NCI-H2081 (cell line): ENCODE measurements at places on chromosomes 12 and 14.

DNA sequence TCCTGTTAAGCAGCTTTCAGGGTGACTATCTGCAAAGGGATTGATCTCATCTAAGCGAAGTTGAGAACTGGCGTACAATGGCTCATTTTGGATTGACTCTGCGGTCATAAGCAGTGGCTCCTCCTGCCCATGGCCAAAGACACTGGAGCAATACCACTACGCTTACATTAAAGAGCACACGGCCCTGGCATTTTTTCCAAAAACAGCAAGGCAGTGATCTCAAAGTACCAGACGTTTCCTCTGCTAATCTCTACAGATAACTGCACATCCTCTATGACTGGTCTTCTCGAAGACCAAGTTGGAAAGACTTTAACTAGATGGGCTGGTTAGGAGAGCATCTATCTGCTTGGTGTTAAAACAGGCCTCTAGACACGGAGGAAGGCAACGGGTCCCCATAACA, 2.7 kb downstream of the PITPNM2 start:
- no peak for DNase-seq

- no peak for DNase-seq
These were observed 230.1 kb downstream of the FOXN3 start for GRCh38 chr14:89186856-89187376.

DNA sequence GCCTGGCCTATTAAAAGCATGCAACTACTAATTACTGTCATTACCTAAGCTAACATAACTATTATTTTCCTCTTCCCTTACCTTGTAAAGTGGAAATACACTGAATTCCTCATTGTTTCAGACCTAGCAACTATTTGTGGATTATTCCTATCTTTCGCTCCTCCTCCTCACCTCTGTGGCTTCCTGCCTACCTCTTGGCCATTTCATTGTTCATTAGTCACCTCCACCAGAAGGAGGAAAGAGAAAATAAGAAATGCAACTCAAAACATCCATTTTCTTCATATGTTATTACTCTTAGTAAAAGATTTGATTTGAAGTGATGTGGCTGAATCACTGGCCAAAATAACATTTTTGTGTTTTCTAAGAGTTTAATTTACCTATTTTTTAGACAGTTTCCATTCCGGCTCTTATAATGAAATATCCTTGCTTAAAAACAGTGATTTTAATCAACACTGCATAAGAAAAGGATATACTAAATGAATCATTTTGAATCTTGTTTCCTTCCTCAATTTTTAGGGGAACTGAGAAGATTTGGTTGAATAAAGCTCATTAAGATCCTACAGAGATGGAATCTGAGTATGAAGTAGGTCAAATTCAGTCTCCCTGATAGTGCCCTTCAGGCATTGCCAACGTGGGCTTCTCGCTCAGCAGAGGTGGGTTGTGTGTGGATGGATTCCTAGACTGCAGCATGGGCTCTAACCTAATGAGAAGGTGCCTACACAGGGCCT, 27.6 kb upstream of the ARHGAP5 start:
- DNase-seq, result no peak

GRCh38 chr12:49950273-49951251, at the start of gene AQP2:
TSS of gene AQP2 (plus strand) at chr12:49950737. CDS start at chr12:49950831, 94 bp downstream.
- DNase-seq, result no peak

DNA sequence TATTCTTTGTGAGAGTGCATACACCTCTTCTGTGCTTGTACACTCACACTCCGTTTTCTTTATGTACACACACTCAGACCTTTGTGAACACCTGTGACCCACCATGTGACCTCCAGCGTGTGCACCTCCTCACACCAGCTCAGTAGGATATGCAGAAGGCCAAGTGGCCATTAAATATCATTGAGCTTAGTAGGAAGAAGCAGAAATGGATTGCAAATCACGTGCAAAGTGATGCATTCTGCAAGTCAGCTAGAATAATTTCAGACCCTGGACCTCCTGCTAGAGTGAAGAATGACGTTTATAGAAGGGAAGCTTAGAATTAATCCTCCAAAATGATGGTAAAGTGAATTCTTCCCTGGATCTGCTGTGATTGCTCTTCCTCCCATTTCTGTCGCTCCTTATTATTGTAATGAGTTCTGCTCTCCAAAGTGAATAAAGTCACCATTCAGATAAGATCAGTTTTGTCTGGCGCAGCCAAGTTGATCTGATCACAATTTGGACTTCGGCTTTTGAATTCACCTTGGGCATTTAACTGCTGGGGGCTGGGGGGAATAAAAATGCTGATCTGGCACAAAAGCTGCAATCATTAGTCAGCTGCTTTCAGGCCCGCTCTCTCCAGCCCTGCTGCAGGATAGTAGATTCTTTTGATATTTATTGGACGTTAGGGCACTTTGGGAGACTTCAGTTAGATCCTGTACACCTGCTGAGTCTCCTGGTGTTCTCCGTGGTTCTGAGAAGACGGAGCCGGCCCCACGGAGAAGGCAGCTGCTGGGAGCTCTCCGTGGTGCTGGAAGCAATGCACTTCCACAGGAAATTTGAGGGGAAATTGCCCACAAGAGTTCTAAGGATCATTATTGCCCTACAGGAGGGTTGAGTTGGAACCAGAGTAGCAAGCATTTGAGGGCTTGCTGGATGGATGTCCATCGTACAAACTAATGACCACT, 12.4 kb upstream of the NRXN3 start:
- no peak for DNase-seq

GRCh38 chr14:96145116-96145864, 59.3 kb upstream of the BDKRB2 start:
- DNase-seq, result no peak

- no peak for DNase-seq
These were observed 119.2 kb upstream of the DAAM1 start for GRCh38 chr14:59069163-59069854.

GRCh38 chr12:3580094-3580749, 89.2 kb downstream of the PRMT8 start:
- no peak for DNase-seq

DNA sequence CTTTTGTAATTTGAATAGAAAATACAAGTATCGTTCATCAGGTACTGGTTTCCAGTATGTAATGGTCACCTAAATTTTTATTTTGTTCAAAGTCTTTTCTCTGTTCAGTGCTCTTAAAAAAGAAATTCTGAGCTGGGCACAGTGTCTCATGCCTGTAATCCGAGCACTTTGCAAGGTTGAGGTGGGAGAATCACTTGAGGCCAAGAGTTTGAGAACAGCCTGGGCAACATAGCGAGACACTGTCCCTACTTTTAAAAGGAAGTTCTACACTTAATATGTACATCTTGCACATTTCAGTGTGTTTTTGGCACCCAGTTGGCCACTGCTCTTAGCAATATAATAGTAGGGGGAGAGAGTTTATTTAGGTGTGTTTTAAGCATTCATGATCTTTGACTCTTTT, 27.9 kb downstream of the PCNX1 start:
- DNase-seq, result no peak

- DNase-seq, result no peak
These were observed 150.9 kb downstream of the TTC6 start for GRCh38 chr14:37746140-37746832.

- DNase-seq, result no peak
These were observed 334.3 kb upstream of the OR4E1 start for GRCh38 chr14:22007784-22008412.

DNA sequence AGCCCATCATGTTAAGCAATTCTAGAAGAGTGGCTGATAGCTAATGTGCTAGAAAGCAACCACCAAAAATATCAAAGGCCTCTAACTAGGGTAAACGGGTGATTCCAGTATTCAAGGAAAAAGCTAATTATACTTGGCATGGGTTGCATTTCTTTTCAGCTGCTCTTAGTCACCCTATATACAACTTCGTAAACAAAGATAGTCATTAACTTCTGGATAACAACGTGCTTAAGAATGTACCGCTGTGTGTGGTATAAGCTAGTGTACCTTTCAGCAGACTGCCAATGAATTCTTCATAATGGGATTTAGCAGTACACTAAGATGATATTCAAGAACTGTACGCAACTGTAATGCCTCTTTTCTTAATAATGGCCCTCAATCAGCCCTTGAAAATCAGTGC, 42.2 kb upstream of the SLC6A13 start:
- DNase-seq, result peak; percentile 12

GRCh38 chr12:128745772-128746689, 77.7 kb downstream of the SLC15A4 start:
- DNase-seq, result no peak

- peak; percentile 64 for DNase-seq
These were observed 61.3 kb downstream of the C14orf132 start for GRCh38 chr14:96100161-96101064.

DNA sequence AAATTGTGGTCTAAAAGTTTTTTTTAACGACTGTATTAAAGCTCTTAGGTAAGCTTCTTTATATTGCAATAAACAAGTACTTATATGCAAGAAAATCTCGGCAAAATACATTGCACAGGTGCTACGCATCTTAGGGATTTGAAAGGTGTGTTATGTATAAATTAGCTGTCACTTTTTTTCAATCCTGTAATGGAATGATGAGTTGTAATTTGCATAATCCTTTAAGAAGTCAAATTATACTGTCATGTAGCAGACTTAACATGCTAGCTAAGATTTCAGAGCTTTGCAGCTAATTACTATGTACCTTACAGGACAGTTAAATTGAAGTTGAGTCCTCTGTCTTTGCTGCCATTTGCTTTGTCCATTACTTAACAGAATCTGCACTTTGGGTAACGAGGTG, 117.5 kb downstream of the NPAS3 start:
- no peak for DNase-seq

DNA sequence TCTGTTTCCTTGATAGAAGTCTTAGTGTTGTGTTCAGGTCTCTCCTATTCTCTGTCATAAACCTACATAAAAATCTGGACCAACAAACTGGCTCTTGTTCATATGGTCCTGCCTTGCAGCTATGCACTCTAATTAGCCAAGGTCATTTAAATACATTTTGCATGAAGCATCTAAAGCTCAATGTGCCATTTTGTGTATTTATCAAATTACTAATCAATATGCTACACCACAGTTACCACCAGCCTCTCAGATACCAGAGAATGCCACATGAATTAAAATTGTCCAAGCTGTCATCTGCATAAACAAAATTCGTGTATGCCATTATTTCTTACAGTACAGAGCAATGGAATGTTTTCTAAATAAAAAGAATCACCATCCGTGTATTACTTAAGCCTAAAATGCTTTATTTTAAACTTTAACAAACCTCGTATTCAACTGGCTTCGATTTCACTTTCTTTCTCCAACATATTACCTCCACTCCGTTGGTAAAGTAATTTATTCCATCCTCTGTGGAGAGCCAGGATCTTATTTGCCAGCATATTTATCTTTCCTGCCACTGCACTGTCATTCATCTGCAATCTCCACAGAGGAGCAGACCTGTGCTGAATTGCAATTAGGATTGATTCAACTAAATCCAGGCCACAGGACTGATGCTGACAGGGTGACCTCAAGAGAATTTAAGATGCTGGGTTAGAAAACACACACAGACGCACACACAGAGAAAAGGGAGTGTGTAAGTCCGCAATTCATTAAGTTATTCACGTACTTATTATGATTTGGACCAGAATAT, 284.1 kb upstream of the FOXG1 start:
- DNase-seq, result no peak

- DNase-seq, result no peak
These were observed 159.1 kb downstream of the C12orf50 start for GRCh38 chr12:87870061-87870460.

GRCh38 chr14:94474581-94475031, 1.4 kb downstream of the SERPINA9 start:
- DNase-seq, result no peak

GRCh38 chr12:54625598-54625997, 9.1 kb downstream of the LACRT start:
- DNase-seq, result no peak

GRCh38 chr14:91205459-91205858, 39.0 kb downstream of the GPR68 start:
- no peak for DNase-seq

GRCh38 chr12:28938581-28939235, 210.4 kb upstream of the FAR2 start:
- DNase-seq, result no peak

- no peak for DNase-seq
These were observed 565.8 kb upstream of the ATP2B1 start for GRCh38 chr12:90274407-90274806.

DNA sequence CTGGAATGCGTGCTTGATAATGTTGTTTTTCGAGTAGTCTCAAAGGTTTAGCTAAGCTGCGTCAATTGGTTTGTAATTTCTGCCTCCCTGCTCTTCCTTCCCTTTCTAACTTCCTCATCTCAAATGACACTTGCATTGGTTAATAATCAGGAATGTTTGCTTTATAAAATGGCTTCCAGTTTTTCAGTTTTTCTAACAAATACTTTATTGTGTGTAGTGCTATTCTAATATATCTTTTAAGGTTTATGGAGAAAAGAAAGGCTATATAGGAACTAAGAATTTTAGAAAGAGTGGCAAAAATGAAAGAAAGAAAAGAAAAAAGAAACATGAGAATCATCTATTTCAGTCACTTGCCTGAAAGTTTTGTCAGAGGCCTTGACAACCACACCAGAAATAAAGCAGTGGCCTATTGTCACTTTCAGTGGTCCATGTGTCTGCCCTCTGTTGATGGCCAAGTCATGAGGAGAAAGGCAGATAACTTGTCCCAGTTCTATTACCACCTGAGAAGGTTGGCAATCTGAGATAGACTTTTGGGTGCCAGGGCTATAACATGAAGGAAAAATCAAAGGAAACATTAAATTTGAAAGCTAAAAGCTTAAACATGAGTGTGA, 221.9 kb upstream of the KITLG start:
- no peak for DNase-seq

GRCh38 chr14:61864329-61864898, 102.2 kb downstream of the SNAPC1 start:
- DNase-seq, result no peak

DNA sequence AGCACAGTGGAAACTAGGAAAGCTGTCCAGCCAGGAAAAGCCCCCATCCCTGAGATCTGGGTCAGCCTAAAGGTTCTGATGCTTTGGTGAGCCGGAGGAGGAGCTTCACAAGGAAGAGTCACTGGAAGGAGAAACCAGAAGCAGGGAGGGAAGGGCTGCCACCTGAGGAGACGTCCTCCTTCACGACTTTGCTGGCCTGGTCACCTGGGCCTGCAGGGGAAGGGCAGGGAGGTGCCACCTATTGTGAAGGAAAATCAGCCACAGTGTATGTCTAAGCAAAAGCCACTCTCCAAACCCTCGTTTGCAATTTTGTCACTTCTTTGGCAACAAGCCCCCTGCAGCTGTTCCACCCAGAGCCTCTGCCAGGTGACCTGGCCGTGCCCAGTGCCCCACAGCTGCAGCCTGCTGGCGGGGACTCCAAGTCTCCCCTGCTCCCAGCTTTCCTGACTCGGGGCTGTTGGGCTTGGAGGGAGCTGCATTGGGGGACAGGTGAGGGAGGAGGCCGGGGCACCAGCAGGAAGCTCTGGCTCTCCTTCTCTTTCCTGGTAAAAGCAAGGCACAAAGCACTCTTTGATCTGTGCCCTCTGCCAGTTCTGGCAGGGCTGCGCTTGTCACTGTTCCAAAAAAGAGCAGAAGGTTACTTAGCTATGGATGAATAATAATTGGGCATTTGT, 120.9 kb upstream of the BCL2L14 start:
- peak; percentile 21 for DNase-seq

- no peak for DNase-seq
These were observed 36.2 kb downstream of the HSP90AA1 start for GRCh38 chr14:102050625-102051024.

GRCh38 chr12:84658877-84659276, 253.7 kb downstream of the SLC6A15 start:
- DNase-seq, result no peak
